Stimulated activated CD4-positive, alpha-beta T cell treated with anti-CD3 and anti-CD28 coated beads, TNF-alpha, amount 100 ng/mL, for 24 hours (primary cell): ENCODE measurements at places on chromosomes 12 and 14.

GRCh38 chr14:104864267-104865080 is 594 bp upstream of the CEP170B start:
- no peak for DNase-seq

- DNase-seq = no peak
These were observed 75.0 kb upstream of the DYNC1H1 start for GRCh38 chr14:101889366-101889765.

DNA sequence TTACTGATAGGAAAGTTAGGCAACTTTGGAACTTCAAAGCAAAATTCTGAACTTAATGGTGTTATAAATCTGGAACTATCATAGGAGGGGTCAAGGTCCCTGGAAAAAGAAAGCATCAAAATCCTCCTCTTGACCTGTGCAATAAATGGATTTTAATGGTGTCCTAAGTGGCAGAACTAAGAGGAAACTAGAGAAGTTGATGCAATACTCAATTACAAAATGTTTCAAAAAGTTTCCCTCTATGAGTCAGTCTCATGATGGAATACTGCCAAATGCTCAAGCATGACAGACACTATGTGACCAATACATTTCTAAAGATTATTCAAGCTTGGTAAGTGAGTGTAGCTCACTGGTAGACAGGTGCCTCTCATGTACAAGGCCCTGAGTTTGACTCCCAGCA is 47.7 kb upstream of the ERGIC2 start:
- no peak for DNase-seq

DNA sequence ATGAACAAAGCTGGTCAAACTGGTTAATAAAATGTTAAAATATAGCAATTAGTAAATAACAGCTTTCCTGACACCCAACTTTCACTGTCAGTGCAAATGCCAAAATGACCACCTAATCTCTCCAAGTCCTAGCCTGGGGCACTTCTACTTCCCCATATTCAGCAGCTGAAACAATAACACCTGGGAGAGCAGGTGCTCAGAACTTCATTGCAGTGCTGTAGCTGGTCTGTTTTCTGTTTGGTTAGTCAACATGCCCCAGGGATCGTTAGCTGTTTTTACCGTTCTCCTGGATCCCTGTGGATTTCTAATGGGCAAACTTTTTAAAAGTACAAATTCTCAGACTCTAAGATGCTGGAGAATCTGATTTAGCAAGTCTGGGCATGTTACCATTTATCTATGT is 759.7 kb downstream of the GALC start:
- DNase-seq = no peak

GRCh38 chr14:103848175-103849077 is 1.1 kb upstream of the PPP1R13B start:
- DNase-seq = no peak

- DNase-seq = no peak
These were observed 1.4 kb downstream of the DUSP6 start for GRCh38 chr12:89350630-89351488.

- DNase-seq = no peak
These were observed 87.9 kb upstream of the PRICKLE1 start for GRCh38 chr12:42677461-42677860.

DNA sequence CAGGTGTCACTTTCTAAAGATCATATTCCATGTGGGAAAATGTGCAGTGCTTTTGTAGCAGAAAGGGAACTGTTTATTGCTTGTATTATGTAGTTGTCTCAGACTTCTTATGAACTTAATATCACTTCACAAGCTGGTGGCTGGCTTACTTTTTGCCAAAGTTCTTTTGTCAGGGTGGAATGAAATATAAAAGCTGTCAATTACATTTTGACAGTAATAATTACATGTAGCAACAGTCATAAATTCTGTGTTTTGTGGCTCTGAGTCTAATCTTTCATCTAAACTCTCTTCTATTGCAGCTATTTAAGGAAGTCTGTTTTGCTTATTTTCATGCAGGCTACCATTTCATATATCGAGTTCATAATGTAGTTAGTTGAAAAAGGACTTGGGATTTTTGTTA is 106.6 kb downstream of the OTOGL start:
- no peak for DNase-seq

GRCh38 chr14:105845725-105846309 is 319.4 kb downstream of the TMEM121 start:
- DNase-seq = no peak

DNA sequence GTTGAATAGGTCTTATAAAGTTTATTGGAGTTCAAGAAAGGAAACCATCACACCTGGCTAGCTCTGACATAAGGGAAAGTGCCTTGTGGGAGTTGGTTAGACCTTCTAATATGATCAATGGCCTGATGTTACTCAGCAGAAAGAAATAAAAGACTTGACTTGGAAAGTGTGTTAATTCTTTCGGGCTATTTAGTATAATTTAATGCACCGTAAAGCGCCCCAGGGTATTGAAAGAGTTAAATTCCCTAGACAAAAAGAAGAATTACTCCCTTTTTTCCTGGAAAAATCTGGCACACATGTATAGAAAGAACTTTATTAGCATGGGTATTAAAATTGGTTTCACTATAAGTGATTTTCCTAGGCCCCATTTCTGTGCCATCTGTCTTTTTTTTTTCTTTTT is 1125.7 kb upstream of the FLRT2 start:
- no peak for DNase-seq

GRCh38 chr12:131688845-131689154 is 22.1 kb upstream of the SFSWAP start:
- DNase-seq = no peak

GRCh38 chr14:90850487-90850886 is 34.3 kb upstream of the TTC7B start:
- no peak for DNase-seq

GRCh38 chr12:101407049-101407435 is 530 bp downstream of the ARL1 start:
- DNase-seq = peak; percentile 3

DNA sequence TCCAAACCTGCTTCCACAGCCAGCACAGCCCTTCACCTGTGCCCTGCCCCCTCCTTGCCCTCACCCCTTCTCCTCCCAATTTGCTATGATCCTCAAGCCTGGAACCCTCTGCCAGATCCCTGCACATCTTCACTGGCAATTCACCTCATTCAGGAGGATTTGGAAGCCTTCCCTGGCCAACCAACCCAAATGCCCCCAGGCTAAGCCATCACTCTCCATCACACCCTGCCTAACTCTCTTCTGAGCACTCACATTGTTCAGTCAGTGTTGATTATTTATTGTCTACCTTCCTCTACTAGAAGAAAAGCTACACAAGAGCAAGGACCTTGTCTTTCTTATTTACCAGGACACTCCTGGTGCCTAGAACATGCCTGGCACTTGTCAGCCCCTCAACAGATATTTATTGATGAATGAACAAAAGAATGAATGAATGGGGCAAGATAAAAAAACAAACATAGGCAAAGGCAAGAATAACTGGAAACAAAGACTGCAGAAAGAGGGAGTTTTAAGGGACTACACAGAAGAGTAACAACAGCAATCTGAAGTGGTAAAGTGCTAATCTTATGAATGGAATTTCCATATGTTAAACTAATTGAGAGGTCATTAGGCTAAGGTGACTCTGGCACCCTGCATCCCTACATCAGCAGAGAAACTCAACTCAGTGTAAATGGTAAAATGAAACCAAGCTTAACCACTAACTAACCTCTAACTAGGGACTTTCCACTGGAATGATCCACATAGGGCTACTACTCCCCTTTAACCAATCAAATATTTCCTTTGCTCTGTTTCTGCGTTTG is 33.4 kb downstream of the TMTC1 start:
- no peak for DNase-seq
